ENCODE measurements at places on chromosomes 16 and 17. TPM values are rescaled to one million over a fixed set of nuclear protein-coding genes. Genes with fewer than 3 reads are reported as not detected.

DNA sequence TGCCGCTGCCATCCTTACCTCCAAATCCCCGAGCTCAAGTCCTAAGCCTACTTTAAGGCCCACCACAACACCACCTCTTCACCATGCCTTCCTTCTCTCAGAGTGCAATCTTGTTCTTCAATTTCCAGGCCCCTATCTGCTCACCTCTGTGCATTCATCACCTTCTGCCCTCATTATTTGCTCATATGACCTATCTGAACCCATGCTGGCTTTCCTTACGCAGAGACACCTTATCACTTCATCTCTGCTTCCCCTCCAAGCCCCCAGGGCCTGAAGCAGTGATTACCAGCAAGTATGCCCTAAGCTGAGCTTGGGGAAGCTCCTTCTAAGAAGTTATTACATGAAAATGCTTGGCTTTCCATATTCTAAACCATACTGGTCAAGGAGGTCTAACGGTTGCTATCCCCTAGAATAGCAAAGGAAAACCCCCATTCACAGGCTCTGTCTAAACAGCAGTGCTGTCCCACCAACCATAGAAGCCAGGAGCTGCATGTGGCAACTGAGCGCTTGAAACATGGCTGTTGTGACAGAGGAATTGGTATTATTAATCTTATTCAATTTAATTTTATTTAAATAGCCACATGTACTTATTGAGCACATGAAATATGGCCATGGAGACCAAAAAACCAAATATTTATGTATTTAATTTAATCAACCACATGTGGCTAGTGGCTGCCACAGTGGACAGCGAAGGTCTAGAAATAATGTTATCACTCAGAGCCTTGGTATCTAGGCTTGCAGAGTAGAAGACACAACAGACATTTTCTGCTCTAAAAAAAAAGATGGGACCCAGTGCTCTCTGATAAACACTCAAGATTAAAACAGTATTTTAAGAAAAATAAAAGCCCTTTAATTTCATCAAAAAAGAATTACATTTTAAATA is 13.9 kb downstream of the USP7 start:
- no peak for DNase-seq

DNA sequence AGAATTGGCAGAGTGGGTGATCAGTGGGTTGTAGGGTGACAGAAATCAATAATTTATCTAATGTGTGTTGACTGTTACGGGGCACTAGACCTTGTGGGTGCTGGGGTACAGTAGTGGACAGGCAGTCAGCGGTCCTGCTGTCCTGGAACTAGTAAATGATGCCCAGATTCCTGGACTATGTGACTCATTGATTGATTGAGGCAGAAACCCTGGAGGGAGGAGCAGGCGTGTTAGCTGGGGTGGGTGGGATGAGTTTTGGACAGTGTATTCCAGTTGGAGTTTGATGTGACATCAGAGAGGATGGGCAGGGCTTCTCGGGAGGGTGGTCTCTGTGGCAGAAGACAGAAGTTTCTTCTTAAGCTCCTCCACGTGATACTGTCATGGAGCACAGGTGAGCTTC is 24.4 kb downstream of the PRMT7 start:
- DNase-seq = peak; percentile 27

GRCh38 chr17:78873519-78874340 is 29.3 kb downstream of the CEP295NL start:
- peak; percentile 91 for DNase-seq

- DNase-seq = no peak
These were observed 127.0 kb downstream of the ABCC6 start for GRCh38 chr16:16096121-16096857.

DNA sequence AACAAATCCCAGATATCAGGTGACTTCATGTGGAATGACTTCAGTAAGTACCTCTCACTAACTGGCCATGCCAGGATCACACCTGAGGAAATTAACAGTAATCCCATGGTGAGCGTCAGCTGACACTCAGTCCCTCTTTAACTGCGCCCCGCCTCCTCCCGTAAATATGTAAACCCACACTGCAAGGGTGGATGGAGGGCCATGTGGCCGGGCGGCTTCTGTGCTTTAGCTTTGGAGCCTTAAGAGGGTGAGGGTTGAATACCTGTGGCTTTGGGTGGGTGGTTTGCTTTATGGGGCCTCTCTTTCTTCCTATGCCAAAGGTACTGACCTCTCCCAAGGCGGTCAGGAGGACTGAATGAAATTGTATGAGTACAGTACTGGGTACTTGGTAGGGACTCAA is 141.7 kb downstream of the MRM1 start:
- no peak for DNase-seq

DNA sequence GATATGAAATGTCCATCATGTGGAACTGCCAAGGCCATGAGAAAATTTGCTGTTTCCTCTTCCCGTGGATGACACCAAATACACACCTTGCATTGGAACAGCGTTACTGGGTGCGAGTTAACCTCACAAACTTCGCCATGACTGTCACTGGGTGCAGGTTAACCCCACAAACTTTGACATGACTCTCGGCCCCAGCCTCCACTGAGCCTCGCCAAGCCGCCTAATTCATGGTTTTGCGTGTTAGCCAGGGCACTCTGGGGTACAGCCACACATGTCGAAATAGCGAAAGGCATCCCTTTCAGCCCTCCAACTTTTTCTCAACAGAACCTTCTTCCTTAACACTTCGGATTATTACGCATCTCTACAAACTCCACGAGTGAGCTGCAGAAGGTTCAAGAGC is 10.6 kb upstream of the KCTD5 start:
- no peak for DNase-seq

The ABCA8 gene
- not detected for total RNA-seq

The TBX2 gene
- 7.5 TPM for total RNA-seq

The AMDHD2 gene
- total RNA-seq = 54.6 TPM

Measured in LHCN-M2 (cell line).